AG08395 (cell line): ENCODE measurements at places on chromosomes 2 and 18.

DNA sequence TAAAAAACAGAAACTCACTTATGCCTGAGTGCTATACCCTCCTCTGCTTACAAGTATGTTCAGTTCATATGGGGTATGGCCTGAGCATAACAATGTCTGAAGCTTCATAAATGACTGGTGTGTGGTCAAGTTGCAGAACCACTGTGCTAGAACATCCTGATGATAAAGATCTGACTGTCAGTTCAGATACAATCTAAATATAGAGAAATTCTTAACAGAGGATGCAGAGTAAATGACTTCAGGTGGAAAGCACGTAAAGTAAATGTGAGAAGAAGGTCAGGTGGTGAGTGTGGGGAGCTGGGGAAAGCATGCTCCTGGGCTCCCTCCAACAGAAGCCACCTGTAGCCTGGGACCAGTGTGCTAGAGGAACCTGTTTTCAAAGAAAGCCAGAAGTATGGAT, 926.2 kb downstream of the TSN start:
- DNase-seq, result no peak

- no peak for DNase-seq
These were observed 57.5 kb upstream of the CPO start for GRCh38 chr2:206881708-206882410.

DNA sequence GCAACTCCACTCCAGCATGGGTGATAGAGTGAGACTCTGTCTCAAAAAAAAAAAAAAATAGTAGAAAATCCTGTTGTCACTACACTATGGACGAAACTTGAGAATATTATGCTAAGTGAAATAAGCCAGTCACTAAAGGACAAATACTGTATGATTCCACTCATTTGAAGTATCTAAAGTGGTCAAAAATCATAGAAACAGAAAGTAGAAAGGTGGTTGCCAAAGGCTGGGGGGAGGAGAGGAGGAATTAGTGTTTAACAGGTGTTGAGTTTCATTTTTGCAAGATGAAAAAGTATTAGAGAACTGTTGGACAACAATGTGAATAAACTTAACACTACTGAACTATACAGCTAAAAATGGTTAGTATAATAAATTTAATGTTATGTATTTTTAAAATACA, 18.8 kb upstream of the RMP24 start:
- DNase-seq, result no peak

DNA sequence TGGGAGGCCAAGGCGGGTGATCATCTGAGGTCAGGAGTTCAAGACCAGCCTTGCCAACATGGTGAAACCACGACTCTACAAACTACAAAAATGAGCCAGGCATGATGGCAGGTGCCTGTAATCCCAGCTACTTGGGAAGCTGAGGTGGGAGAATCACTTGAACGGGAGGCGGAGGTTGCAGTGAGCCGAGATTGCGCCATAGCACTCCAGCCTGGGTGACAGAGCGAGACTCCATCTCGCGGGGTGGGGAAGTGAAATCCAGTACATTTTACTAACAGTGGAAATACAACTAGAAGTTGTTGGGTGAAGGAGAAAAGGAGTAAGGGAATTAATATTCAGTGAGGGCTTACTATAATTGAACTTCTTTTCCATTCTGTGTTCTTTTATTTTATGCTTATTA, 13.2 kb upstream of the ENOSF1 start:
- no peak for DNase-seq

- no peak for DNase-seq
These were observed 93.8 kb upstream of the ODC1 start for GRCh38 chr2:10541775-10542432.
